ENCODE measurements at places on chromosomes 12 and 14.

GRCh38 chr12:68620519-68621471 lies 10.1 kb downstream of the RAP1B start:
- DNase-seq, result no peak

- DNase-seq, result no peak
These were observed 910.0 kb downstream of the TMEM121 start for GRCh38 chr14:106436310-106436905.

GRCh38 chr12:121397521-121397920 lies 2.4 kb upstream of the RNF34 start:
- no peak for DNase-seq

DNA sequence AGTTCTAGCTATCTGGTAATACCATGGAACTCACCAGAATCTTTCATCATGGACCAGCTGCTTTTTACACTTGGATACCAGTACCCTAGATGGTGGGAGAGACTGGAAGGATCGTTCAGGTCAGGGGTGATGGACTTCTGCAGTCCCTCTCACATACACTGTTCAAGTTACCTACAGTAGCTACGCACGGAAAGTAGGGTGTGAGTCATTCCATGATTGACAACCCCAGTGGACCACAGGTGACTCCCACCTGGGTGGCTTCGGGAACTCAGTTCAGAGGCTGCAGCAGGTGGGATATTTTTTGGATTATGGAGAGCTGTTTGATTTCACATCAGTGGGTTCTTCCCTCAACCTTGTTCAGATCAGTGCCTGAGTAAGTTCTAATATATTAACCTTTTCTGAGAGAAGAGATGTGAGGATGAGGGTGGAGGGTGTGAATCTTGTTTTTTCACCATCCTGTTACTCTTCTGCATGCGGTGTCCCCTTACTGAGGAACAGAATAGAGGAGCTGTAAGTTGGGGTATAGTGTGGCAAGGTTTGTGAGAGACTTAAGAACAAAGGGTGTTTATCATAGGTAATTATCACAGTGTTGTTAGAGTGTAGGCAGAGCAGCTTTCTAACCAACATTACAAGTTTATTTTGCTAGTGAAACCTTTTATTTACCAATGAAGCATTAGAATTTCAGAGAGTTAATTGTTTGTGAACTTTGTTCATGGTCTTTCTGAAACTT lies 39.6 kb downstream of the PRKCH start:
- DNase-seq, result no peak

DNA sequence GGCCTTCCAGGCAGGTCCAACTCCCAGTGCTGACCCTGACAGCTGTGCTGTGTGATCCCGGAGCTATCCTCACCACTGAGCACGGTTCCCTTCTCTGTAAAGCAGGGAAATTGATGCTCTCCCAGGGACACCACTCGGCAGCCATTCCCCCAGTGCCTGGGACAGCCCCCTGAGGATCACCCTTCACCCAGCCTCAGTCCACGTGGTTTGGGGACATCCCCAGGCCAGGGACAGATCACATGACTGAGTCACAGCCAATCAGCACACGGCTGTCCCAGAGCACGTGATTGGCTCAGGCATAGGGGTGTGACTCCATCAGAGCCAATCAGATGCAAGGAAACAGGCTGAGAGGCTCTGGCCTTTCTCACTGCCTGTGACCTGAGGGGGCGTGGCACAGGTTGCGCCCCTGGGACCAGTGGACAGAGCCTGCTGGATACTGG lies 68.8 kb upstream of the SFSWAP start:
- DNase-seq, result no peak

GRCh38 chr12:90915353-90915752 lies 39.6 kb downstream of the CCER1 start:
- DNase-seq, result no peak

- no peak for DNase-seq
These were observed 5.3 kb downstream of the ASB2 start for GRCh38 chr14:93970965-93971634.

DNA sequence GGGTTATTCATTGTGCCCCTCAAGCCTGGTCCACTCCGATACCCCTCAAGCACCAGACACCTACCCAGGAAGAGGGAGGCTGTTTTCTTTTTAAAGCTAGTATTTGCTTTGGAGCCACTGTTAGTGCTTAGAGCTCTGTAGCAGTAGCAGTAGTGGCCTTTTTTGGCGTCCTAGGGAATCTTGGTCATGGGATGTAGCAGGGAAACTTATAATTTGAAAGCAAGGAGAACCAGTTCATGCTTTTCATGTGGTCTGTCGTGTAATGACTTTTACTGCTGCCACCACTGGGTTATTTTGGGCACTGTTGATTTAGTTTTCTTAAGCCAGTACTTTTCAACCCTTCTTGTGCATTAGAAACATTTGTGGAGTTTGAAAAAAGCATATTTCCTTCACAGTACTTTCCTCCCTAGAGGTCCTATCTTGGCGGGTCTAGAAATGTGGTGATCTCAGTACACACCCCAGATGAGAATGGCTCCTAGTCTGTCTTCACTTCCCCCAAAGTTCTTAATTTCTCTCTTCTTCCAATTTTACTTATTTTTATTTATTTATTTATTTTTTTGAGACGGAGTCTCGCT lies 49.7 kb downstream of the MARK3 start:
- no peak for DNase-seq

- DNase-seq, result no peak
These were observed 13.6 kb upstream of the FOXN3 start for GRCh38 chr14:89430391-89431236.

DNA sequence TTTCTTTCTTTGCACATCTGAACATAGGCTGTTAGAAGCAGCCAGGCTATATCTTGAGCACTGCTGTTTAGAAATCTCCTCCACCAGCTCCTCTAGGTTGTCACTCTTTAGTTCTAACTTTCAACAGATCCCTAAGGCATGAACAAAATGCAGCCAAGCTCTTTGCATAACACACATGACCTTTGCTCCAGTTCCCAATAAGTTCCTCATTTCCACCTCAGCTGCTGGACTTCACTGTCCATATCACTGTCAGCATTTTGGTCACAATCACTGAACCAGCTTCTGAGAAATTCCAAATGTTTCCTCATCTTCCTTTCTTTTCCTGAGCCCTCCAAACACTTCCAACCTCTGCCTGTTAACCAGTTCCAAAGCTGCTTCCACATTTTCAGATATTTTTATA lies 27.6 kb upstream of the C14orf132 start:
- DNase-seq, result no peak

DNA sequence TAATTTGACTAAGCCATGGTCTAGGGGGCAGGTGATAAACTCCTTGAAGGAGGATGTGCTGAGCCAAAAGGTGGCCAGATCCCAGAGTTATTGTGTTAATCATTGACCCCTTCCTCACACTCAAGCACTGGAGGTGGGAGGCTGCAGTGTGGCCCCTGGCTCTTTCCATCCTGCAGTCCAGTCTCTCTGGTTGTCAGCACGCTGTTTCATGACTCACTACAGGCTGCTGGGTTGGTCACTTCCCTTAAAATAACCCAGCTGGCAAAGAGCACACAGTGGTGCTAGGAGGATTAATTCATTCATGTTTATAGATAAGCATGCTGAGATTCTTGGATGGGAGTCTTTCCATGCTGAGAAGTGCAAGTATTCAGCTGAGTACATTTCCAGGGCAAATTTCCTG lies 228.9 kb downstream of the ANO2 start:
- no peak for DNase-seq

- DNase-seq, result no peak
These were observed 101.2 kb downstream of the PEBP1 start for GRCh38 chr12:118237052-118237665.

GRCh38 chr12:39227218-39227617 lies 215.7 kb downstream of the KIF21A start:
- no peak for DNase-seq

DNA sequence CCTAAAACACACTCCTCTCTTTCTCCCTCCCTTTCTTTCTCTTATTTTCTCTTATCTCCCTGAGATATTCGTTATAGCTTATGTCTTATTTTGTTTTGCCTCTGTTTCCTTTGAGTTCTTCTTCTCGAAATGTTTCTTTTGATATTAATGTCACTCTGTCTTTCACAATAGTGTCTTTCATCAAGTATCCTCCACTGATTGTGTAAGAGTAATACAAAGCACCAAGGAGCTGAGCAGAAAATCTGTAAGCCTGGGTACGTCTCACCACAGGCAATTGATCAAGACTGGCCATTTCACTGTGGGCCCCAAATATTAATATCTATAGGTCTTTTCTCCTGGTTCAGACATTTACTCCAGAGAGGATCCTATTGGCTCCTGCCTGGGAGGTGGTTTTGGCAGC lies 4.8 kb upstream of the LYZ start:
- no peak for DNase-seq

GRCh38 chr12:130581782-130582181 lies 134.3 kb downstream of the RIMBP2 start:
- DNase-seq, result no peak

DNA sequence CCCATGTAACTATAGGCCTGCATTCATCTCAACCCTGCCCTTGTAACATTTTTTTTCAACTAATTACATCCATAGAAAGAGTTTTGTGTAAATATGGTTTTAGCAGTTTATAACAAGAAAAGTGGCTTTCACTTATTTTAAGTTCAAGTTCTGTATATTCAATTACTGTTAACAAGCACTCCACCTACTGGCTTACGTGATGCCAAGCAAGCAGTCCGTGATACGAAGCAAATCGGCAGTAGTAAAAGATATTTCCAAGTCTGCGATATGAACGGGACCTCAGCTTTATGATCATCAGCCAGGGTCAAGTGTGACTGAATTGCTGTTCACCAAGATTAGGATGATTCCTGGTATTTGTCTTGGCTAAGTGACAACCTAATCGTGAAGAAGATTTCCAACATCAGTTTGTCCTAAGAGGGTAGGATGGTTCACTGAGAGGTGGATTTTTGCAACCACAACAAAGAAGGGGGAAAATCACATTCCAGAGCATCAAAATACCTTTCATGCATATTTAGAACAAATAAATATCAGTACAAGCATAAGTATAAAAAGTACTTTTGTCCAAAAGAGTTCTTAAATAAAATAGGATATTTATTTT lies 456.2 kb downstream of the FOXG1 start:
- peak; percentile 16 for DNase-seq

DNA sequence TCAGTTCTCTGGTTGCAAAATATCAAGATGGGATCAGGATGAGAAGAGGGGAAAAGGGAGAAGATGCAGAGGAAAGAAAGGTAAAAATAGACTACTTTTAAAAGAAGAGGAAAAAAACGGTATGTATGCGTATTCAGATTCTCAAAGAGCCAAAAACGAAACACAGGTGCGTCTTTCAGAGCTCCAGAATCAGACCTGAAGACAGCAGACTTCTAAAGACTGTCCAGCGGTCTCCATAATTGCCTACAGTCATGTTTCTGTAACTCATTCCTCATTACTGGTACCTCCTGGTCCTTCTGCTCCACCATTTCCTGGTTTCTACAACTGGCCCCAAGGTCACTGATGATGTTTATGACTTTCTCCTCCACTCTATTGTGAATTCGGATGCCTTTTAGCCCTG lies 12.4 kb upstream of the KCNA5 start:
- DNase-seq, result no peak

GRCh38 chr12:77047341-77048109 lies 17.8 kb downstream of the E2F7 start:
- DNase-seq, result no peak

DNA sequence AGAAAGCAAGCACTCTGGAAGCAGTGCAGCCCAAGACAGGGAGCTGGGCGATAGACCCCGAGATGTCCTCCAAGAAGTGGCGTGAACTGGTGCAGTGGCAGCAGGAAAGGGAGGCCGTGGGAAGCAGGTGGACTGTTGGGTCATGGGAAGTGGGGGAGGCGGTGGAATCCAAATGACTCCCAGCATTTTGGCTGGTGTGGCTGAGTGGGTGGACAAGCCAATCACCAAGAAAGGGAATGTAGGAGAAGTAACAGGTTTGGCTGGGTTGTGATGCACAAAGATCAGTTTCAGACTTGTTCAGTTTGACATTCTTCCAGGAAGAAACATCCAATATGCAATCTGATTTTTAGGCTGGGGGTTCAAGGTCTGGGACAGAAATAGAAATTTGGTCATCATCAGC lies 46.0 kb upstream of the KTN1 start:
- no peak for DNase-seq

GRCh38 chr12:6199531-6200255 lies 507 bp upstream of the CD9 start:
- DNase-seq, result no peak

GRCh38 chr12:107122452-107122958 lies 29.2 kb upstream of the CRY1 start:
- DNase-seq, result no peak

- no peak for DNase-seq
These were observed 35.7 kb upstream of the MDM1 start for GRCh38 chr12:68367903-68368302.

- DNase-seq, result no peak
These were observed 2.2 kb downstream of the AMN1 start for GRCh38 chr12:31726575-31726974.

- DNase-seq, result no peak
These were observed 45.4 kb upstream of the CCND2 start for GRCh38 chr12:4228122-4228580.
